ENCODE measurements at places on chromosomes 4 and X.

DNA sequence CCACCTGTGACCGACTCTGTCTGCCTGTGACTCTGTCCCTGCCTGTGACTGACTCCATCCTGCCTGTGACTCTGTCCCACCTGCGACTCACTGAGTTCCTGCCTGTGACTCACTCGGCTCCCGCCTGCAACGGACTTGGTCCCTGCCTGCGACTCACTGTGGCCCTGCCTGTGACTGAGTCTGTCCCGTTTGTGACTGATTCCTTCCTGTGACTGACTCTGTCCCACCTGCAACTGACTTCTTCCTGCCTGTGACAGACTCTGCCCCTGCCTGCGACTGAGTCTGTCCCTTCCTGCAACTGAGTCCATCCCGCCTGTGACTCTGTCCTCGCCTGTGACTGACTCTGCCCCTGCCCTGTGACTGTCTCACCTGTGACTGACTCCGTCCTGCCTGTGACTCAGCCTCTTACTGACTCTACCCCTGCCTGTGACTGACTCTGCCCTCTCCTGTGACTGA lies 9.6 kb upstream of the UVSSA start:
- DNase-seq: no peak

DNA sequence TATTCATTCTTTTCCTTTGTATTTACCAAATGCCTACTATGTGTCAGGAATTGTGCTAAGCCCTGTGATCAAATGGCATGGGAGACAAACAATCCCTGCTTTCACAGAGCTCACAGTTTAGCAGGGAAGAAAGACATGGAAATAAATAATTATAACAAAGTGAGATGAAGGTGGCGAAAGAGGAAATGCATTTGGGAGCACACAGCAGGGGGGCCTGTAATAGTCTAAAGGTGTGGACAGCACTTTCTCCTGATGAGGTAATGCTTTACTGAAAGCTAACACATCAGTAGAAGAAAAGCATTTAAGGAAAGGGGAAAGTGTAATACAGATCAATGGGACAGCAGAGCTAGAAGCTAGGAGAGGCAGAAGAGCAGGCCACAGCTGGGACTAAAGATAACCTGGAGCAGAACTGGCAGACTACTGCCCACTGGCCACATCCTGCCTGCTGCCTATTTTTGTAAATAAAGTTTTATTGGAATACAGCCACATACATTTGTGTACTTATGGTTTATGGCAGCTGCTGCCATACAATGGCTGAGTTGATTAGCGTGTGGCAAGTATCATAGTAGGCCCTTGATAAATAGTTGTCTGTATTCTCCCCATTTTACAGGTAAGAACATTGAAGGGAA lies 67.1 kb upstream of the TAPT1 start:
- DNase-seq: no peak

- DNase-seq: no peak
Observed at GRCh38 chr4:93414041-93414550, 414.5 kb upstream of the ATOH1 start.

DNA sequence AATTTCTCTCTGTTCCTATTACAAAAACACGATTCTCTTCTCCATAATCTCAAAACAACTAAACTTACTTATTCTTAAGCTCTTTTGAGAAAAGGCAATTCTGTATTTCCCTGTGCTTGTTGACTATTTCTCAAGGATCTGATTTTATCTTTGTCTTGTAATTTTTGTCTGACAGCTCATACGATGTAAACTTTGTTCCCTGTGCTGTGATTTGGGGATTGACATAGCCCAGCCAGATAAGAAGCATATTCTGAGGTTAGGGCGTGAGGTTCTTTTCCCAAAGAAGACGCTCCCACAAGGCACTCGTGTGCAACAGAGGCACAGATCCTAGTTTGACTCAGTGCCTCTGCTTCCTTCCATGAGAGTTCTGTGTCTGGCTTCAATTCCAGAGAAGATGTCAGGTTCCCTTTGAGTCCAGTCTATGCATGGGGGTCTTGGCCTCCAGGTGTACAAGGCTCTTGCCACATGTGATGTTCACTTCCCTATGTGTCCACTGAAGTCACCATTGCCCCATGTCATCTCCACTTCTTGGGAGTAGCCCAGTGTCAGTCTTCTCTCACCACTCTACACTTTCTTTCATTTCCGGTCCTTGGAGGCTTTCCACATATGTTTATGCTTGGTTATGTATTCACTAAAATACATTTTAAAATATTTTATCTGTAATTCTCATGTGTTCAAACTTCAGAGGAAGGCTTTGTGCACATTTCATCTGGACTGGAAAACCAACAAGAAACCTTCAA lies 94.8 kb downstream of the MID1 start:
- DNase-seq: no peak

- peak; percentile 68 for DNase-seq
Observed at GRCh38 chrX:31266203-31267076, 194.6 kb upstream of the FTHL17 start.

- DNase-seq: no peak
Observed at GRCh38 chr4:183337833-183338232, 15.6 kb upstream of the CLDN24 start.

DNA sequence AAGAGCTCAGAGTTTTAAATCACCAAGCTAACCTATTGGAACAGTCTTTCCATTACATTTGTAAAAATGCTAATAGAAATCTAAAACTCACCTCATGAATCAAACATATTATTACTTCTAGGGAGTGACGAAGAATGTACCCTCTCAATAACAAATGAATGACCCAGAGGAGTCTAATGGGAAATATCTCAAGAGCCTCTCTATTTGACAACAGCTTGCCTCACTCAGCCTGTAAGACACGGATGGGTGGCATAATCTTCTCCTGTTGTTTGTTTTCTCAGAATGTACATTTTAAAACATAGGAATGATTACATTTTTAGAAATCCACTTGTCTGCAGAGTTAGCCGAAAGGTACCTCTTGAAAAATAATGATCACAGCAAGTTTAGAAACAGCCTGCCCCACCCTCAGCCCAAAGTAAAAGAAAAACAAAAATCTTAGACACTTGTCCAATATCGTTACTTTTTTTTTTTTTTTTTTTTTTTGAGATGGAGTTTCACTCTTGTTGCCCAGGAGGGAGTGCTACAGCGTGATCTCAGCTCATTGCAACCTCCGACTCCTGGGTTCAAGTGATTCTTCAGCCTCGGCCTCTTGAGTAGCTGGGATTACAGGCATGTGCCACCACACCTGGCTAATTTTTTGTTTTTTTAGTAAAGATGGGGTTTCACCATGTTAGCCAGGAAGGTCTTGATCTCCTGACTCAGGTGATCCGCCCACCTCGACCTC lies 183.6 kb upstream of the FTHL17 start:
- DNase-seq: no peak

- no peak for DNase-seq
Observed at GRCh38 chr4:177118596-177118995, 191.1 kb upstream of the NEIL3 start.

DNA sequence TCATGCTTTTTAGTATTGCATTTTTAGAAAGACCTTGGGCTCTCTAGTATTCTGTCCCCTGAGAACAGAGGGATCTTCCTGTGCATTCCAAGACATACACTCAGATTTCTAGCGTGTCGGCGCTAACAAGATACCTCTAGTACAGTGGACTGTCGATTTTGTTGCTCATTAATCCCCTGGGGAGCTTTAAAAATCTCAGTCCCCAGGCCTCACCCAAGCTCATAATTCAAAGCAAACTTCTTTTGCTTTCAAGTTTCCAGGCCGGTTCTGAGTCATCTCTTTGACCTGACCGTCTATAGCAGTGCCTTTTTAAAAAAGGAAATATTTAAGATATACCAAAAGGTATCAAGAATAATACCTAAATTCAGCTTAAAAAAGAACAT lies 137.0 kb downstream of the AMMECR1 start:
- DNase-seq: no peak

DNA sequence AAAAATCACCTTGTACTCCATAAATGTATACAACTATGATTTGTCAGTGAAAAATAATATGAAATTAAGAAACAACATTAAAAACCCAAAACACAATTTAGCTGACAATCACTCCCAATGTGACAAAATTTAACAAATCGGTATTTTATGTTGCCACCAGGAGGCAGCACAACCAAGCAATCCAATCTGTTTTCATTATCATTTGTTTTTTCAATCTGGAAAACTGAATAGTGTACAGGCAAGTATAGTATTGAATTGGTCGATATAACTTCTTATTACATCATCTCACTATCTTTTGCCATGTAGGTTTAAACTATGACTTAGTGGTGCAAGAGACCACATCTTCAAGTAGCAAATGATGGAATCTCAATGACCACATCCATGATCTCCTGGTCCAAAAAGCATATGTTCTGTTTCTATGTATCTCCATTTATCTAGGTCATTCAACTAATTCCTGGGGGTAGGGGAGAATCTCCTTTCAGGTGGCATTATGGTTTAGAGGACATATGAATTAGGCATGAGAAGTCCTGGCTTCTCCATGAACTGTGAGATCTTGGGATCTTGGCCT lies 112.9 kb upstream of the AGA start:
- DNase-seq: peak; percentile 39

DNA sequence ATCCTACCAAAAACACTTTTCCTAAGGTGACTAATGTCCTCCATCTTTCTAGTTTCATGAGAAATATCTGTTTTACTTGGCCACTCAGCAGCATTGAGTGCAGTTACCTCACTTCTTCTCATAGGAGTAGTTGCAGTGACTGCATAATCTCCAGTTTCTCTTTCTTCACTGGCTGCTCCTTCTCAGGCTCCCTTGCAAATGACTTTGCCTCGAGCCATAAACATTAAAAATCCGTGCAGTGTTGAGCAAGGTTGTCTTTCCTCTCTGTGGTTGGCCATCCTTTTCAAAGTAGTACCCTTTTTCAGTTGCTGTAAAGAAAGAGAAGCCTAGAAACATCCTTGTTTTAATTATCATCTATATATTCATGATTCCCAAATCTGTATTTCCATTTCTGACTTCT lies 10.2 kb upstream of the PRKG2 start:
- DNase-seq: no peak

- DNase-seq: no peak
Observed at GRCh38 chr4:25938787-25939186, 24.8 kb downstream of the SMIM20 start.

Measured in nephron progenitor cell (in vitro differentiated cells).